ENCODE measurements at places on chromosomes 2 and 18. TPM values are rescaled to one million over a fixed set of nuclear protein-coding genes. Genes with fewer than 3 reads are reported as not detected.

The ZC3H6 gene
- 14.7 TPM for total RNA-seq

- no peak for DNase-seq
Measured at GRCh38 chr18:7623681-7624080, 56.6 kb downstream of the PTPRM start.

GRCh38 chr2:229553091-229553490 is 161.3 kb downstream of the DNER start:
- DNase-seq, result no peak

- no peak for DNase-seq
Measured at GRCh38 chr2:134657650-134658250, 61.0 kb downstream of the TMEM163 start.

- DNase-seq, result no peak
Measured at GRCh38 chr18:50790241-50790640, 29.6 kb downstream of the MRO start.

Measured in uterus (tissue), 4 donors.